Retina (tissue), 1 donor: ENCODE measurements at places on chromosomes 16 and 17.
A peak's percentile ranks its signal among the peaks of the same experiment; 100 is the strongest.

DNA sequence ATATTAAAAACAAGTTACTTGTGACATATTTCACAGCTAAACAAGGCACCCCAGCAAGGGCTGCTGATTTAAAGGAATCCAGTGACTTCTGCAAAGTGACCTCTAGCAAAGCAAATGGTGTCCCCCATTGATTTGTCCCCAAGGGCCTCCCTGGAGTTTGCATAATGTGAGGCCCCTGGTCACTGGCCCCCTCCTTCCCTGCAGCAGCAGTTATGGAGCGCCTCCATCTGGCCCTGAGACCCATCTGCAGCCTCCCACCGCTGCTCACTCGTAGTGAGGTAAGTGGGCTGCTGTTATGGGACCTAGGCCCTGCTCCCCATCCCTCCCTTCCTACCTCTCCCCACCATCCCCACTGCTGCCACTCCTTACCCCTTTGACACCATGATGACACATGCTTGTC is 19.6 kb upstream of the EEF2K start:
- no peak for DNase-seq

GRCh38 chr17:30942308-30943079 is 20.7 kb downstream of the ADAP2 start:
- no peak for DNase-seq

DNA sequence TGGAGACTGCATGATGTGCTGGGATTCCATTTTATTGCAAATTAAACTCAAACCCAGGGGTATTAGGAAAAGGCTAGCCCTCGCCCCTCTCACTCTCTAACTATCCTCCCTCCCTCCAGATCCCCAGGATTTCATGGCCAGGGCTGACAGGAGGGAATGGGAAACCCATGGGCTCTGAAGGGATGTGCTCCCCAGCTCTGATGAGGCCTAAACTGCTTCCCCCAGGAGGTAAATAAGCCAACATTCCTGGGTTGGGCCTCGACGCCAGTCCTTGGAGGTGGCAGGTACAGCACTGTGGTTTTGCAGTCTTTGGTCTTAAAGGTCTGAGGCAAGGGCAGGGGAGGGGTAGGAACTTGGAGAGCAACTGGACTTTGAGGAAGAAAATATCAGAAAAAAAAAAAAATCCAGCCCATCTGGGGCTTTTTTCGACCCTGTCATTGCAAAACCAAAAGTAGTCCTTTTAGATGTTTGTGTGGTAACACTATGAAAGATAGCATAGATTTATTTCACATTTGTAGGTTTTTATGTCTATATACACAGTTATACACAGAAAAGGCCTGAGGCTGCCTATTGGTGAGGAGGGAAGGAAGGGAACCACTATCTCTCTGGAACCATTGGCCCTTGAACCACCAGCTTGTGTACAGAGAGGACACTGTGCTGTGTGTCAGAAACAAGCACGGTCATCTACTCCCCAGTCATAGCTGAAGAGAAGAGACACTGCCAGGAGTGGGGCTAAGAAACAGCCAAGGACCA is 12.0 kb downstream of the C17orf113 start:
- no peak for DNase-seq

DNA sequence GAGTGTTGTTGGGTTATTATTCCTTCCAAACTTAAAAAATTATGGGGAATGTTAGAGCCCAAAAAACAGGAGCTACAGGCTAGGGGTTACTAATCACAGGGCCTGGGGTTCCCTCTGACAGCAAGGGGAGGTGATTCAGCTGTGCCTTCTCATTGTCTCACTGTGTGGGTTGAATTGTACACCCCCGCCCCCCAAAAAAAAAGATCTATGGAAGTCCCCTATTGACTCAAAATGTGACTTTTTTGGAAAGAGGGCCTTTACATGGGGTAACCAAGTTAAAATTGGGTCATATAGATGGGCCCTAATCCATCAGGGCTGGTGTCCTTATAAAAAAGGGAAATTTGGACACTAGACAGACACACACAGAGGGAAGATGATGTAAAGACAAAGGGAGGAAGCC is 190.2 kb downstream of the SOX9 start:
- no peak for DNase-seq

- no peak for DNase-seq
These were observed 21.5 kb upstream of the SKAP1 start for GRCh38 chr17:48451489-48451888.

DNA sequence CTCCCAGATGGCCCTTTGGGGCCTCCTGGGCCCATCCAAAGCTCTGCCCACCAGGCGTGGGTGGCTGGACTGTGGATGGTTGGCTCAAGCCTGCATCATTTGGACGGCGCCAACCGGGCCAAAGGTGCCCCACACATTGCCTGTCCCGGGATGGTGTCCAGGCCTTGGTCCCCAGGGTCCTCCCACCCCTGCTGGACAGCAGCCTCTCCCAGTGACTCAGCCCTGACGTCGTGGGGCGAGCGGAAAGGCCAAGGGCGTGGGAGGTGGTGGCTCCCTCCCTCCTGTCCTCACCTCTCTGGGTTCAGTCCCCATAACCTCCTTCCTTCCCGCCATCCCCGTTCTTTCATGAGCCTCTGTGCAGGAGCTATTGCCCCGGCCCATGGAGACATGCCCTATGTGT is 42.1 kb upstream of the DLX4 start:
- DNase-seq, result no peak

DNA sequence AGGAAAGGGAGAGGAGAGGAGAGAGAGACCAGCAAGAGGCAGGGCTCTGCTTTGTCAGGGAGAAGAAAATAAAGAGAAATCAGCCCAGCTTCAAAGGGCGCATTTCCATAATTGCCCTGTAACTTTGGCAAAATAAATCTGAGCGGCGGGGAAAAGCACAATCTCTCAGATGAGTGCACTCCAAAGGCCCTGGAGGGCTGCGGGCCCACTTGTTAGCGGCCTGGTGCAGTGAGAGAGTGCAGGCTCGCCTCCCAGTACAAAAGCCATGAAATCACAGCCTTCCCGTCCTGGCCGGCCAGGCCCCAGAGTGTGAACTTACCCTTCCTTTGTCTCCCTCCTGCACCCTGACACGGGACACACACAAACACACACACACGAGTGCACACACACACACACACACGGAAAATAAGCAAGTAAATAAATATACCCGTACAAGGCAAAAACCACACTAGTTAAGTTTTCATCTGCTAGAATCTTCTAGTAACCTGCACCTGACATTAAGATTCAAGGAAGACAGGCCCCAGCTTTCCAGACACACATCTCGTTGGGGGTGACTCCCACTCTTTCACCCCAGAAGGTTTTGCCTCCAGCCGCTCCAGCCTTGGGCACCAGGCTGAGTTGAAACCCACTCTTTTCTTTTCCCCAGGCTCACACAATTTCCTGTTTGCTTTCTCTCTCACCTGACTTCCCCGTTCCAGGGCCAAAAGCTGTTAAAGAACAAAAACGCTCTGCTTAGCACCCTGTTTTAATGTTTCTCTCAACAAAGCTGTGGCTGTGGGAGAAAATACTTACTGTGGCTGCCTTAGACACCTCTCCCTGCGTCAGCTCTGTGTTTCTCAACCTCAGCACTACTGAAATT is 8.5 kb downstream of the IRX3 start:
- peak; percentile 87 for DNase-seq

DNA sequence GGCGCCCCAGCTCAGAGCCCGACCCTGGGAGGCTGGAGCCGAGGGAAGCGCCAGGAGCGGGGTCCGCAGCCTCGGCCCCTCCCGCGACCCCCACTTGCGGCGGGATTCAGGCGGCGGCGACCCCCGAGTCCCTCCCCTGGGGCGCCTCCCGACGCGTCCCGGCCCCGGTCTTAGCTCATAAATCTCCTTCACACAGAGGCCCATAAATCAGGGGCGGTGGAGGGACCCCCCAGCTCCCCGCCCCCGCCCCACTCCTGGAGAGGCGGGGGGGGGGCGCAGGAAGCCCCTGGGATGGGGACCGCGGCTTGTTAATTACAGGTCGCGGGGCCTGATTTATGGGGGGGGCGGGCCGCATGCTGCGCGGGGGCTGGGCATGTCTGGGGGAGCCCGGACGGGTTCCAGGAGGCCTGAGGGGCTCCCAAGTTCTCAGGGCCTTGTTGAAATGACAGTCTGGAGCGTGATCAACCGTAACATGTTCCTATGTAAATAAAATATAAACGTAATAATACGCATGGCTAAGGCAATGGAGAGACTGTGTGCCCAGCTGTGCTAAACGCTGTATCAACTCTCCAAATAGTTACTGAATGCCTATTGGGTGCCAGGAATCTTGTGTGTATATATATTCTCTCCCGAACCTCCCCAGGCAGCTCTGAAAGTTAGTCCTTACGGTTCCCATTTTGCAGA is 10.0 kb upstream of the BHLHA9 start:
- DNase-seq, result no peak

GRCh38 chr17:1773696-1774181 is 11.9 kb downstream of the SERPINF1 start:
- DNase-seq, result no peak

DNA sequence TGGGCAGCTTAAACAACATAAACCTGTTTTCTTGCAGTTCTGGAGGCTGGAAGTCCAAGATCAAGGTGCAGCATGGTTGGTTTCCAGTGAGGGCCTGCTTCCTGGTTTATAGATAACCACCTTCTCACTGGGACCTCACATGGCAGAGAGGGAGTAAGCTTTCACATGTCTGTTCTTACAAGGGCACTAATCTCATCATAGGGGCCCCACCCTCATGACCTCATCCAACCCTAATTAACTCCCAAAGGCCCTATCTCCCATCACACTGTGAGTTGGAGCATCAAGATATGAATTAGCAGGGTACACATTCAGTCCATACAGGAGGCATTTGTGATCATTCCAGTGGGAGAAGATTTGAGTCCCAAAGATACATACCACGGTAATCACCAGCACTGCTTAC is 50.5 kb upstream of the GRIN2A start:
- no peak for DNase-seq

- peak; percentile 44 for DNase-seq
These were observed 9.3 kb upstream of the METRNL start for GRCh38 chr17:83069931-83070742.

GRCh38 chr16:84183911-84184591 is 2.8 kb downstream of the TAF1C start:
- DNase-seq, result no peak

- DNase-seq, result peak; percentile 32
These were observed 11.4 kb upstream of the C16orf78 start for GRCh38 chr16:49362230-49362629.

DNA sequence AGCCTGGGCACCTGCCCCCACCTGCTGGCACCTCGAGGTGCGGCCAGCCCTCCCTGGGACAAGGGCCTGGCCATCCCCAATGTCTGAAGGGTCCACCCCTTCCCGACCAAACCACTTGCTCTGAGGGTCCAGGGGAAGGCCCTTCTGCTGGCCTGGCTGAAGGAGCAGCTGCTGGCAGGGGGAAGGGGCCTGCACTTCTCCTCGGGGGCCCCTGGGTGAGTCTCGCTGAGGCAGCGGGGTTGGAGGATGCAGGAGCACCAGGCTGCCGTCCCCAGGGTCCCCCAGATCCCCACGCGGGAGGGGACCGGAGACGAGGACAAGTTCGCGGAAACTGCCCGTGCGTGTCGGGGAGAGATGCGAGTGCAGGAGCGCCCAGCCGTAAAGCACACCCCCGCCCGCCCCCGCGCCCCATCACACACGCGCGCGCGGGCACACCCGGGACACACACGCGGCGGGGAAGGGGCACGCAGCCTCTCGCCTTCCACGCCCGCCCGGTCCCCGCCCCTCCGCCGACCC is 725 bp upstream of the CACNA1H start:
- DNase-seq, result peak; percentile 81

DNA sequence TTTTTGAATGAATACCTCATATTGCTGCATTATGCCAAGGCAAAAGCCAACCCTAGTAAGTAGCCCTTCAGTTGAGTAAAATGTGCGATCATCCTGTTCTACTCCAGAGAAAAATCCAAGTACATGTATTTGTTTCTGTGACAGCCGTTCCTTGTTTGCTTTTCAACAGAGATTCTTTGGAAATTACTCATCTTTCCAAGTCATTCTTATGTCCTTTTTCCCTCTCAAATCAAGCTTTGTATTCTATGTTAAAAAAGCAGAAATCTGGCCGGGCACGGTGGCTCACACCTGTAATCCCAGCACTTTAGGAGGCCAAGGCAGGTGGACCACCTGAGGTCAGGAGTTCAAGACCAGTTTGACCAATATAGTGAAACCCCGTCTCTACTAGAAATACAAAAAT is 112.9 kb upstream of the HAS3 start:
- DNase-seq, result no peak

GRCh38 chr16:63461248-63461841 is 1425.1 kb upstream of the CDH8 start:
- DNase-seq, result peak; percentile 67

DNA sequence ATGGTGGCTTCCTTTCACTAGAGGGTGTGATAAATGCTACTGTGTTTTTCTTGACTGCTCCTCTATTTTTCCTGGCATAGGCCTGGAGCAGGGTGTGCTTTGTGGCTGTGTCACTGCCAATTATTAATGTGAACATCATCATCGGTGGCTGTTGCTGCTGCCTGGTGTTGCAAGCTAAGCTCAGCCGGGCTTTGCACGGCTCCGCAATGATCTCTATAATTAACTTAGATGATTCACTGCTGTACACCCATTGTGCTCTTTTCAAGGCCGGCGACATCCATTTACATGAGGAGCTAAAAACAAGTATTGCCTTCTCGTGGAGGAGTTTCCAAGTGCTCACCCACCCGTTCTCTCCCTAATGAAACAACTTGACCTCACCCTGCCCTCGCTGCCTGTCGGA is 160.1 kb upstream of the IRX3 start:
- DNase-seq, result peak; percentile 84

DNA sequence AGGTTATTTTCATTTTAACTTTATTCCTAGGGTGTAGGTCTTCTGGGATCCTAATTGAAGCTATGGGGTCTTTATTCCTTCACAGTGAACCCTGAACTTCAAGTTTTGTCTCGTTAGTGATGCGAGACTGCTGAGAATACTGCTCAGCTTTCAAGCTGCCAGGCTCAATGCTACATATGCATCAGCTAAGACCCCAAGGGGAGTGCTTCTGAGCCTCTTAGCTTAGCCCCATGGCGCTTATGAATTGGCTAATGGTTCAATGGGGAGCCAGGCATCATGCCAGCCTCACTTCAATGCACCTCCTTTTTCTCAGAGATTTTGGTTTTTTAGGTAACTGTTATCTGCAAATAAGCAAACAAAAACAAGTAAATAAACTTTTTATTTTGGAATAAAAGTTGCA is 94.1 kb upstream of the SIAH1 start:
- no peak for DNase-seq

DNA sequence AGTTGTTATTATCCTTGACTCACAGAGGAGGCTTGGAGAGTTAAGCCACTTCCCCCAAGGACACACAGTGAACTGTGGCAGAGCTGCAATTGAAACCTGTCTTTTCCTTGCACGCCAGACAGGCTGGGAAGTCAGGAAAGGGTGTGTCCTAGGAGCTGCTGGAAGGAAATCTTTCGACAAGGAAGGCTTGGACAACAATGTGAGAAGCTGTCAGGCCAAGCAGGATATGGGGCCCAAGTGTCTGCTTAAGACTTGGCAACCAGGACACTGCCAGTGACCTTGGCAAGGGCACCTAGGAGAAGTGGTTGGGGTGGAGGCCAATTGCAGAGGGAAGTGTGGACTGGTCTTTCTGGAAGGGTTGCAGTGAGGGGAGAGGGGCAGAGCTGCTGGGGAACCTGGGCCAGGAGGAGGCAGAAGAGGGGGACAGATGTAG is 2.1 kb upstream of the CAMKK1 start:
- DNase-seq, result no peak

GRCh38 chr17:33124871-33125551 is 133.4 kb downstream of the SPACA3 start:
- no peak for DNase-seq
